ENCODE measurements at places on chromosomes 2 and 18. TPM values are rescaled to one million over a fixed set of nuclear protein-coding genes. Genes with fewer than 3 reads are reported as not detected.
A peak's percentile ranks its signal among the peaks of the same experiment; 100 is the strongest.

DNA sequence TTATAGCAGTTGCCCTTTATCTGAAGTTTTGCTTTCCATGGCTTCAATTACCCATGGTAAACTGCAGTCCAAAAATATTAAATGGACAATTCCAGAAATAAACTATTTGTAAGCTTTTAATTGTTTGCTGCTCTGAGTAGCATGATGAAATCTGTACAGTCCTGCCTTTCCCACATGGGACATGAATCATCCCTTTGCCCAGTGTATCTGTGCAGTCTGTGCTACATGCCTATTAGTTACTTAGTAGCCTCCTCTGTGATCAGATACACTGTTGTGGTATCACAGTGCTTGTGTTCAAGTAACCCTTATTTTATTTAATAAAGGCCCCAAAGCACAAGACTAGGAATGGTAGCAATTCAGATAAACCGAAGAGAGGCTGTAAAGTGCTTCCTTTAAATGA, 810.6 kb upstream of the PIK3C3 start:
- DNase-seq, result no peak
- H3K27ac ChIP-seq, result no peak overlapping the region
- no peaks in the 10 kb centered on the region for H3K27me3 ChIP-seq
- no peaks in the 10 kb centered on the region for H3K36me3 ChIP-seq

- H3K36me3 ChIP-seq, result no peaks in the 10 kb centered on the region
- no peak for DNase-seq
- H3K4me3 ChIP-seq, result no peak overlapping the region
These were observed 25.1 kb downstream of the THNSL2 start for GRCh38 chr2:88195246-88195645.

DNA sequence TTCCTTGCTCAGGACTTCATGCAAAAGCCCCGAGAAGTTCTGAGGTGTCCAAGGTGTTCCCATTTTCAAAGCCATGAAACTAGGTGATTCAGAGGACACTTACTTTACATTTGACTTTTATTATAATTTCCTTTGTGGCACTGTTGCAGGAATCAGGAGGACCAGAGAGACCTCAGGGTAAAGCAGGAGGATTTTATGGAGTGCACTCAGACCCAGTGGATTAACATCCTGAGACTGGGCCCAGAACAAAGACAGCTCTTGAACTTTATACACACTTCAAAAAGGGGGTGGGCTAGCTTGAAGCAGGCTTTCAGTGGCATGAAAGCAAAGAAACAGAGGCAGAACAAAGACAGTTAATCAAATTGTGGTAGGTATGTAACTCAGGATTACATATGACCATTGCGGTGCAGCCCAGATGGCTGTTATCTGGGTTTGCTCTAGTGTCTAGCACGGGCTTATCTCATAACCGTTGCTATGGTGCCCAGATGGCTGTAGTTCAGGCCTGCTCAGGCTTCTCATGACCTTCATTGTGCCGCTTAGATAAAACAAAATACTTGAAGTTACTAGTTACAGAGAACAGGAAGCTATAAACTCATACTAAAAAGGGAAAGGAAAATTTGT, 39.4 kb downstream of the TMEM182 start:
- H3K4me1 ChIP-seq, result peaks cover 5% of the 10 kb centered on the region
- DNase-seq, result no peak
- peaks cover 37% of the 10 kb centered on the region for H3K36me3 ChIP-seq
- H3K27me3 ChIP-seq, result no peaks in the 10 kb centered on the region
- no peak overlapping the region for H3K27ac ChIP-seq
- H3K4me3 ChIP-seq, result no peak overlapping the region

- H3K4me3 ChIP-seq, result no peak overlapping the region
- no peak overlapping the region for H3K27ac ChIP-seq
- no peaks in the 10 kb centered on the region for H3K36me3 ChIP-seq
- no peaks in the 10 kb centered on the region for H3K4me1 ChIP-seq
- no peak for DNase-seq
These were observed 134.9 kb upstream of the REV1 start for GRCh38 chr2:99624677-99625076.

GRCh38 chr18:41391616-41392595, 563.1 kb upstream of the PIK3C3 start:
- no peak overlapping the region for H3K27ac ChIP-seq
- DNase-seq, result peak; percentile 54
- peak overlapping the region; percentile 8 for H3K4me3 ChIP-seq
- peaks cover 10% of the 10 kb centered on the region for H3K4me1 ChIP-seq
- H3K27me3 ChIP-seq, result no peaks in the 10 kb centered on the region
- no peaks in the 10 kb centered on the region for H3K36me3 ChIP-seq

LOXHD1 gene
- total RNA-seq, result not detected

- no peaks in the 10 kb centered on the region for H3K27me3 ChIP-seq
- no peak overlapping the region for H3K27ac ChIP-seq
- DNase-seq, result no peak
- no peaks in the 10 kb centered on the region for H3K4me1 ChIP-seq
- H3K4me3 ChIP-seq, result no peak overlapping the region
These were observed 725.1 kb upstream of the CDH7 start for GRCh38 chr18:65025756-65026155.

DNA sequence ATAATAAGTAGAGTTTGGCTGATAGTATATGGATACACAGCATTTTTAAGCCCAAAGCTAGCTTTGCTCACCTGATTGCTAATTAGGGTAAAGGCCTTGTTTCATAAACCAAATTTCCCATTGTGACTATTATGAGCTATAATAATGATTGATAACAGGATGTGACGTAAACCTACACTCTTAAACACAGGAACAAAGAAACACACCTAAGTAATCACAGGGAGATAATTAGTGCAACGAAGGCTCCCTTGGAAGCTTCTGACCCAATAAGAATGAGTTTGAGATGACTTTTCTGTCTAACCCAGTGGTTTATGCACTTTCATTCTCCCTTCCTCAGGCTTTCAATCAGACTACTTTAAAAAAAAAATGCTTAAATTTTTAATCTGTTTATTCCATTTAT, 683.2 kb downstream of the SATB2 start:
- no peak overlapping the region for H3K4me3 ChIP-seq
- H3K27ac ChIP-seq, result no peak overlapping the region
- H3K36me3 ChIP-seq, result no peaks in the 10 kb centered on the region
- no peaks in the 10 kb centered on the region for H3K4me1 ChIP-seq

Measured in stomach (tissue), 19 donors.